ENCODE measurements at places on chromosomes 3 and 15.

DNA sequence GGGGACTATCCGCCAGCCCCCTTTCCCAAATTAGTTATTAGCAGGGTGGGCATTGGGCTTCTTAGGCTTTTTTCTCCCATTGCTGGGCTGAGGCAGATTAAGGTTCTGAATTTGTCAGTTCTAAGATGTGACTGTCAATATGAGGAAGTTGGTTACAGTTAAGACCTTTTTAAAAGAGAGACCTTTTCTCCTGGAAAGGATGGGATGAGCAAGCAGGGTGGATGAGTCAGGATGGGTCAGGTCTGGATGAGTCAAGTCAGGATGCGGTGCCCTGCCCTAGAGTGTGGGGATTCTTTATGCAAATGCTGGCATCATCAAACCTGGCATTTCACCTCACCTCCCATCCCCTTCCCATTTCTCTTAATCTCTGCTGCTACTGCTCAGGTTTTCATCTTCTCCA lies 1.9 kb downstream of the AEN start:
- DNase-seq, result no peak

GRCh38 chr15:77628010-77628409 lies 4.7 kb downstream of the LINGO1 start:
- DNase-seq, result no peak

GRCh38 chr3:43162230-43163084 lies 56.6 kb upstream of the POMGNT2 start:
- DNase-seq, result peak; percentile 43

GRCh38 chr15:92654662-92655061 lies 913 bp downstream of the FAM174B start:
- no peak for DNase-seq

GRCh38 chr15:24976932-24977331 lies 22.1 kb downstream of the SNRPN start:
- no peak for DNase-seq

All from activated CD4-positive, alpha-beta T cell treated with anti-CD3 and anti-CD28 coated beads, Interleukin-2, amount 50 U/mL, for 1 hour (primary cell).